Activated naive CD8-positive, alpha-beta T cell treated with anti-CD3 and anti-CD28 coated beads, Interleukin-2, amount 50 U/mL, for 16 hours (primary cell): ENCODE measurements at places on chromosomes 11 and 22.

GRCh38 chr11:27673979-27674663, 26.1 kb downstream of the BDNF start:
- no peak for DNase-seq

DNA sequence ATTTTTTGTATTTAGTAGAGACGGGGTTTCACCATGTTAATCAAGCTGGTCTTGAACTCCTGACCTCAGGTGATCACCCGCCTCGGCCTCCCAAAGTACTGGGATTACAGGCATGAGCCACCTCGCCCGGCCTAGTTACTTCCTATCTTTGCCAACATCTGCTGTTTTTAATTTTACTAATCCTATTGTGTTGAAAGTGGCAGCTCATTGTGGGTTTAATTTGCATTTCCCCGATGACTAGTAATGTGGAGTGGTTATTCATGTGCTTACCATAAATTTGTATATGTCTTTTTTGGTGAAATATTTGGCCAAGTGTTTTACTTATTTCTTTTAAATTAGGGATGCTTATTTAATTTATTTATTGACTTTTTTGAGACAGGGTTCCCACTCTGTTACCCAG, 74.2 kb upstream of the SLC25A18 start:
- no peak for DNase-seq

DNA sequence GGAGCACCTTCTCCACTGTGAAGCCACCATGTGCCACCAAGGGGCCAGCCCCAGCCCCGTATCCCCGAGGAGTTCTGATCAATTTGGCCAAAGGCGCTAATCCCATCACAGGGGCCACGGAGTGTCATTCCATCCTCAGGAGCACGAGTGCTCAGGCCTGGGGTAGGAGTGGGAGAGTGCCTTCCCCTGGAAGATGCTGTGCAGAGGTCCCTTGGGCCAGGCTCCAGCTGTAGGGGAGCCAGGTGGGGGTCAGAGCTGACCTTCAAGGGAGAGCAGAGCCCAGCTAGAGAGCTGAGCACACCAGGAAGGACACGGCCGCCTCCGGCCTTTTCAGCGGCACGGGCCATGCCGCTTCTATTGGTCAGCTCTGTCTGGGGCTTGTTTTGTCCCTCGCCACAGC, 1459.9 kb downstream of the BRD1 start:
- DNase-seq = no peak

- DNase-seq = no peak
These were observed 197.2 kb downstream of the TENM4 start for GRCh38 chr11:79243422-79244210.

DNA sequence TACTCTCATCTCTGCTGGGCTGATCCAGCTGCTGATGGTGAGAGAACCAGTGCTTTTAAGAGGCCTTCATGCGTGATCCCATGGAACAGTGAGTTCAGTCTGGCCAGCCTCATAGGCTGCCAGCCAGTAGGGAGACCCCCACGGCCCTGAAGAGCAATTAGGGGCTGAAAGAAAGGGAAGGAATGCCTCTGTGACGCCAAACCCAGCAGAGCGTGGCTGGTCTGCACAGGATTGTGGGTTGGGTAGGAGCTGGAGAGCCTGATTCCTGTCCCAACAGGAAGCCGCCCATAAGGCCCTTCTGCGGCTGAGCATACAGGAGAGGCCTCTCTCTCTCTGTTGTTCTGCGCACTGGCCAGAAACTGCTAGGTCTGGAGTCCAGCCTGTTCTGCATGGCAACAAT, 181.5 kb upstream of the E2F8 start:
- no peak for DNase-seq

GRCh38 chr22:29570456-29570855, 10.5 kb downstream of the NIPSNAP1 start:
- no peak for DNase-seq

DNA sequence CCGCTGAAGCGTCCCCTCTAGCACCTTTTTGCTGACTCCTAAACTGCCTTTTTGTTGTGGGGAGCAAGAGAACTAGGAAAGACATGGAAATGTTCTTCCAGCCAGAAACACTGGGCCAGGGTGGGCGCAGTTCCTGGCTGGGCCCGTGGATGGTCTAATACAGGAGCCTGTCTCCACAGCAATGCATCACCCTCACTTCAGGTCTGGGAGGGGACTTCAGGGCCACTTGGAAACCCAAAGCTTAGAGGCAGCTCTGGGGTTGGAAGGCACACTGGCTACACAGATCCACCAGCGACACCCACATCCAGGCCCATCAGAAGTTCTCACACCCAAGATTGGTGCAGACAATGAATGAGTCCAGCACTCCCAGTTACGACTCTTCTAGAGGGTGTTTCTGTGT, 120.3 kb downstream of the ETS1 start:
- DNase-seq = no peak

- DNase-seq = no peak
These were observed 63.2 kb upstream of the SNX19 start for GRCh38 chr11:130979386-130979972.

GRCh38 chr22:50587407-50587806, 4.8 kb upstream of the CHKB start:
- DNase-seq = no peak

DNA sequence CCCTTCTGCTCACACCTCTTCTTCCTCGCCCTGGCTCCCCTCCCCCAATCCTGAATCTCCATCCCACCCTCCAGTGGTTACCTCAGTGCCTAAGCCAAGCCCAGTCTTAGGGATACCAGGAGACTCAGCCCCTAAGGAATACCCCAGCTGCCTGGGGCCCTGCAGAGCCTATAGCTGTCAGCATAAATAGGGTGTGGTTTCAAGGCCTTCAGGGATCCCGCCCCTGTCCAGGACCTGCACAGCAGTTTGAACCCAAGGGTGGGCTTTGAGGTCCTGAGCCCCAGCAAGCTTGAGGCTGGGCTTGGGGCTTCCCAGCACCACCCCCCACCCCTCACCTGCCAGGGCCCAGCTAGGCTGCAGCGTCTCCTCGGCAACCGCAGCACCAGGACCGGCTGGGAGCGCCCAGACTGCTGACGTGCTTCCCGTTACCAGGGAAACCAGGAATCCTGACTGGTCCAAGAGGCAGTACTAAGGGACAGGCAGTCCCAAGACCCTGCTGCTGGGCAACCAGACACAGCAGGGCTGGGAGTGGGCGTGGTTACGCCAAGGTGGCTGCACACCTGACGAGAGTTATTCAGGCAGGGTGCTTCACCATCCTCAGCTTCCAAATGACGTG, 13.7 kb downstream of the APBB1 start:
- no peak for DNase-seq

GRCh38 chr22:49274754-49275380, 552.8 kb downstream of the BRD1 start:
- DNase-seq = no peak
